ENCODE measurements at places on chromosomes 11 and 22.

GRCh38 chr11:61293867-61294716, 1.0 kb downstream of the VWCE start:
- no peak for DNase-seq

- DNase-seq, result no peak
These were observed 11.2 kb downstream of the PEX26 start for GRCh38 chr22:18088825-18089568.

- no peak for DNase-seq
These were observed 1457.0 kb downstream of the BRD1 start for GRCh38 chr22:48370508-48371325.

GRCh38 chr11:118057251-118058145, 19.4 kb upstream of the TMPRSS4 start:
- no peak for DNase-seq

DNA sequence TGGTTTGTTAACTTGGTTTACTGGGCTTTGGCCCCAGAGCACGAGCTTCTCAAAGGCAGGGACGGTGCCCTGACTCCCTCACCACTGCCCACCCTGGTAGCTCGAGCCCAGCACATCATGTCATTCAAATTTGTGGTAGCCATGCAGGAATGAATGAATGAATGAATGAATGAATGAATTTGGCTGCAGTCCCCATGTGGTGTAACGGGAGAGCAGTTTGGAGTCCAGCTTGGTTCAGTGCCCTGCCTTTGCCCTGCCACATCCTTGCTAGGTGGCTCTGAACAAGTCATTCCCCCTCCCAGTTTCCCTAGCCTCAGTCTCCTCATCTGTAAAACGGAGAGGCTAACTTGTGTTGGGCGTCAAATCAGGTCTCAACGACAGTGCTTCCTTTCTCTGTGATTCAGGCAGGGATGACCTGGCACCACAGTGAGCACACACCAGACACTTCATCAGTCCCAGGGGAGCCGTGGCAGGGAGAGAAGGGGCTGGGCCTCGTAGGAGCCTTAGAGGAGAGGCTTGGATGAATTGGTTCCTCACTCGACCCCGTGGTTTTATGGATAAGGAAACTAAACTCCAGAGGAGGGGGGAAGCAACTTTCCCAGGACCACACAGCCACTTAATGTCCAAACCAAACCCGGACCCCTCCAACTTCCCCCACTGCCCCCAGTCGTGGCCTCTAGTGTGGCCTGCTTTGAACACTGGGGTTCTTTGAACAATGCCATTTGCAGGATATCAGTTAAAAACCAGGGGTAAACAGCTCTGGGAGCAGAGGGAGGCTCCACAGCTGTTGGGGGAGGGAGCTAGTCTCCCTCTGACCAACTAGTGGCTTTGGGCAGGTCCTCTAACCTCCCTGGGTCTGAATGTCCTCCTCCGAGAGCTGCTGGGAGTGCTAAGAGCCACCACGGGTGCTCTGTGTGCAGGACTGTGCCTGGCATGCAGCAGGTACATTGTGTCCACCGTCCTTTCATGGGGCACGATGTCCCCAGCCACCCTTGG, 86.2 kb downstream of the CACNA1I start:
- no peak for DNase-seq
